NCI-H187 treated with DMSO at 0.1 percent for 48 hours (cell line): ENCODE measurements at places on chromosomes 1 and 21.

DNA sequence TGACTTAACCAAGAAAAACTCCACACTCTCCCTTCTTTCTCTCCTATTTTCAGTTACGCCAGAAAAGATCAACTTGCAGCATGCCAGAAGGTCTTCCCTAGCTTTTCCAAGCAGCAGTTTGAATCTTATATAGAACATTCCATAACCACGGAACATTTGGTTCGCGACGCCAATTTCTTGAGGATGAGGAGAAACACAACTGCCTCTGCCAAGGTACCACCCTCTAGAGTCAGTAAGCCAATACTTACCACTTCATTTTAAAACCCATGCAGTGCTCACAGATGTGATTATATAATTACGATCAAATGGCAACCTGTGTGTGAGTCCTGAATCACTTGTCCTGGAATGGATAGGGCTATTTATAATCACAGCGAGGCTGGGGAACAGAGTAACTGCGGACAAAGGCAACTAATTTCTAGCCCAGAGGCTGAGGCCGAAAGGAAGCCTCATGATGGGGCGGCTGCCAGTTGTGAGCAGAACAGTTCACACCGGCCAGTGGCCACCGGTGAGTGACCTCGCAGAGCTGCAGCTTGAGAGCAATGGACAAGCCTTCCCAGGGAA is 43.2 kb upstream of the BACE2 start:
- DNase-seq = no peak

GRCh38 chr1:76262601-76263000 is 188.1 kb downstream of the ST6GALNAC3 start:
- DNase-seq = no peak

- DNase-seq = no peak
These were observed 15.9 kb downstream of the ESPN start for GRCh38 chr1:6440198-6441126.

- no peak for DNase-seq
These were observed 224.9 kb downstream of the TRABD2B start for GRCh38 chr1:47772281-47772680.

- DNase-seq = no peak
These were observed 97.2 kb upstream of the LYPLAL1 start for GRCh38 chr1:219076326-219076937.
